A172 (cell line): ENCODE measurements at places on chromosomes 6 and 20. TPM values are rescaled to one million over a fixed set of nuclear protein-coding genes. Genes with fewer than 3 reads are reported as not detected.

The DCDC2 gene
- total RNA-seq, result 0.55 and 0.62 TPM in 2 replicates

The UBD gene
- total RNA-seq, result not detected in 2 replicates

The PRDM1 gene
- total RNA-seq, result 0.19 and 0.31 TPM in 2 replicates

The ATP9A gene
- total RNA-seq, result 16.3 and 19.5 TPM in 2 replicates

The PPIL6 gene
- total RNA-seq, result 1.7 and 2.4 TPM in 2 replicates

The RNF146 gene
- 28.2 and 34.9 TPM in 2 replicates for total RNA-seq

The SGK2 gene
- total RNA-seq, result not detected in 2 replicates

The HCK gene
- total RNA-seq, result not detected in 2 replicates

The RIPPLY2 gene
- total RNA-seq, result not detected in 2 replicates

The ADGB gene
- not detected in 2 replicates for total RNA-seq

The DNAAF9 gene
- 2.1 and 2.8 TPM in 2 replicates for total RNA-seq

The PPP1R16B gene
- 0.14 TPM in 2 replicates for total RNA-seq

The HLA-DMB gene
- not detected in 2 replicates for total RNA-seq

The C4B gene
- 0.62 and 2.5 TPM in 2 replicates for total RNA-seq

The PLCB4 gene
- 22.7 and 26.8 TPM in 2 replicates for total RNA-seq

The MOXD1 gene
- total RNA-seq, result 18.5 and 27.5 TPM in 2 replicates

The BANF2 gene
- not detected in 2 replicates for total RNA-seq

The TRAM2 gene
- total RNA-seq, result 91.1 and 104 TPM in 2 replicates
